Stimulated activated CD4-positive, alpha-beta T cell treated with anti-CD3 and anti-CD28 coated beads, Interleukin-1b, Interleukin-23, amount 100 ng/mL, for 1 hour (primary cell): ENCODE measurements at places on chromosomes 4 and X.

DNA sequence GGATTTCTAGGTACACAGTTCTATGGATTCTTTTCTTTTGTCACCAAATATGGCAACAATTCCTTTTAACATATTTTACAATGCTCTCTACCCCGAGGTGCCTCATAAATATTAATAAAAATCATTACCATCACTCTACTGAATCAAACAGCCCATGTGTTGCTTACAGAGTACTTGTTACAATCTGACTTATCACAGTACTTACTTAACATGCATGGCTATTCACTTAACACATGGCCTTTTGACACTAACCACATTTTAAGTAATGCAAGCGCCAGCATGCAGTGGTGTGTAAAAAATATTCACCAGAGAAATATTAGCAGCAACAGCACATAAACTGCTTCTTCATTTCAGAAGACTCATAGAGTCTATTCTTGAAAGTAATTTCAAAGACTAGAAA lies 64.9 kb downstream of the BMP3 start:
- no peak for DNase-seq

GRCh38 chr4:83075311-83076095 lies 39.0 kb downstream of the PLAC8 start:
- no peak for DNase-seq

GRCh38 chrX:50941638-50942037 lies 31.1 kb downstream of the BMP15 start:
- no peak for DNase-seq

DNA sequence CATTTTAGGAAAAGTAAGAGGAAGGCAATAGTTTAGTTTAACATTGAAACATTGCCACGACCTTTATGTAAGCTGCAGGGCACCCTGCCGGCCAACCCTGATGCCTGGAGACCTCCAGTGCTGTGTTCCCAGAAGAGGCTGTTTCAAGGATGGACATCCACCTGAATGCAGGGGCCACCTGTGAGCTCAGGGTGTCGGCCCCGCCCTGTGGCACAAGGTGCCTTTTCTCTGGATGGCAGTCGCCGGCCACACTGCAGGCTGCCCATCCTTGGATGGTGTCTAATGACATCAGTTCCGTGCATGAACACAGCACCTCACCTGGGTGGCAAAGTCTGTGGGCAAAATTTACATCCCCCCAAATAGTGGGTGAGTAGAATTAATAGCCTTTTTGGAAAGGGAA lies 180.0 kb downstream of the AFAP1 start:
- DNase-seq, result no peak

- DNase-seq, result no peak
Measured at GRCh38 chr4:26110493-26110892, 196.5 kb downstream of the SMIM20 start.

DNA sequence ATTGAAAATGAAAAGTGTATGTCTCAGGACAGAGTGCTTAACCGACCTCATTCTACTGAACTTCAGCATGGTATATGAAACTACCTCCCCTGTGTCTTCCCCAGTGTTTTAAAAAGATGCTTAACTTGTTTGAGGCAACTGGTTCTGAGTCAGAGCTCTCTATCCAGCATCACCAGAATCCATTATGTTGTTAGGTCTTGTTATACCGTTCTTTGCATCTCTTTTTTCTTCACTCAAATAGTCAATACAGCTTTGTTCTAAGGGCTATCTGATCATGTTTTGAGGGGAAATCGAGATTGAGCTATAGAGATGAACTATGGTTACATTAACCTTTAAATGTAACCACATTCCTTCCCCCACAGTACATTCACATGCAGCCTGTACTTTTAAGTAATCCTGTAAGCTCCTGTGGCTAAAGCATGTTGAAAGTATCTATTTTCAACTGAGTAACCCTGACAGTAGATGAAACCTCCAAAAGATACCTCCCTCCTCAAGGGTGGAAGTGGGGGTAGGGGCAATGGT lies 514.4 kb downstream of the RPA4 start:
- DNase-seq, result no peak

DNA sequence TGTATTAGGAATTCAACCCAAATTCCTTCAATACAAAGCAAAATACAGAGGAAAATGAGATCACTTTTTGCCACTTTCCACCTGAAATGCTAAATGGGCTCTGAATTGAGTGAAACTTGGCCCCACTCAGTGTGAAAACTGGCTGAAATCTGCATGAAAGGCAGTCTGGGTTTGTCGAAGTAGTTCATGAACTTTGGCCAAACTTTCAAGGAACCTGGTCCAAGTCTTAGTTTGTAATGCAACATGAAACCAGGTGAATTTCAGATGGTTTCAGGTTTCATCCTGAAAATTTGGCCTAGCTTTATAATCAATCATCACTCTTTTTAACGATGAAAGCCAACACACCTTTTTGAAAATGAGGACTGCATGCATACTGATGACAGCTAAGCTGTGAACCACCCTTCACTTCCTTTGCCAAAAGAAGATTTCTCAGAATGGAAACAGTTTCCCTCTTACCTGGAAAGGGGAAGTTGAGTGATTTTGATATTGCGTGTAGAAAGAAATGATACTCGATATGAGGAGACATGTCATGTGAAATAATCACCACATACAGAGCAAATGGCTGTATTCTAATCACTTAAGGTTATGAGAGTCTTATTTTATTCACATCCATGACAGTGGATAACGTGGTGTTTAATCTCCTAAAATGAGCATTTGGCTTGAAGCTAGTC lies 209.9 kb upstream of the ETNPPL start:
- no peak for DNase-seq
